ENCODE measurements at places on chromosomes 7 and 10.

GRCh38 chr10:20776384-20777118, 120.6 kb downstream of the NEBL start:
- peak; percentile 16 for DNase-seq

- DNase-seq: peak; percentile 85
Measured at GRCh38 chr10:1120801-1121211, 64.6 kb downstream of the WDR37 start.

GRCh38 chr7:7803715-7804178, 85.3 kb upstream of the RPA3 start:
- no peak for DNase-seq

DNA sequence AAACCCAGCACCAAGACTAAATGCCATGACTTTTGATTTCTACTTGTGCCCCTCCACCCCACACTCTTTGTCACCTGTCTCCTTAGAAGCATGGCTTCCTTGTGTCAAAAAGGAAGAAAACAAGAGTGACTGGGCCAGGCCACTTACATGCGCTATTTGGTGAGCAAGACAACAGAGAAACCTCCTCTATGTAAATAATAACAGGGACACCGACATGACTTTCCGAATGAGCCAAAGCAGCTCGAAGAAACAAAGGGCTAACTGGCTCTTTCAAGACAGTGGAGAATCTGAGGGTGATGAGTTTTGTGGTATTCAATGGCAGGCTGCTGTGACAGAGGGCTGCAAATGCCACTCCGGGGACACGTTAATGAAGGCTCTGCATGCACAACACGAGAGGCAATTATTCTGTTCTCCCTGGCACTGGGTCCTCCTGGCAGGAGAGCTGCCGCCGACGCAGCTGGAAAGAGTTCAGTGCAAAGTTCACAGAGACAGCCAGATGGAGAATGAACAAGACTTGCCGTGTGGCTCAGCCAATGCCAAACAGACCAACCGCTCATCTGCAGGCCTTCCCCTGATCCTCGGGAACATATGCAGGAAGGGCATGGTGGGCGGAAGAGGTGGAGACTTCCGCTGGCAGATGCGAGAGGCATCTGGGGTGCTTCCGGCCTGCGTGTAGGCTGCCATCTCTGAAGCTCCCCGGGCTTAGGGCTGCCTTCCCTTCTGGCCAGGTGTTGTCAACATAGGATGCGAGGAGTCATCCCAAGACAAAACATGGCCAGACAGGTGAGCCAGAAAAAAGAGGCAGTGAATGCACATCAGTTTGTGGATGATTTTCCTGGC, 59.1 kb upstream of the SMNDC1 start:
- DNase-seq: no peak

DNA sequence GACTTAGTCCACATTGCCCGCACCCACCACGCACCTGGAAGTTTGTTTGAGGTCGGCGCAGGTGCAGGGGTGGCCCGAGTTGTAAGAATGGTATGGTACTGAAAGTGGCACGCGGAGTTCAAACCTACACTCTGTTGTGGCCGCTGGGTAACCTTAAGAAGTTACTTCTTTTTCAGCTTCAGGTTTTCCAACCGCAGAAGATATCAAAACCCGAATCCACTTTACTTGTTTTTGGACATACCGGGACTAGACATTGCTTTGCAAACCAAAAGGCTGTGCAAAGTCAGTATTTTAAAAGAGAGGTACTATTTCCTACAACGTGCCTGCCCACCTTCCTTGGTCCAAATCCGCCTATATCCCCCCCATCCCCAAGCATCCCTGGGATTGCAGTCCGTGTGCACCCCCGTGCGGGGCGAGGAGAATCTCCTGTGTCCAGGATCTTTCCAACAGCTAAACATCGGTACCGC, 1.0 kb downstream of the IGFBP3 start:
- peak; percentile 23 for DNase-seq

DNA sequence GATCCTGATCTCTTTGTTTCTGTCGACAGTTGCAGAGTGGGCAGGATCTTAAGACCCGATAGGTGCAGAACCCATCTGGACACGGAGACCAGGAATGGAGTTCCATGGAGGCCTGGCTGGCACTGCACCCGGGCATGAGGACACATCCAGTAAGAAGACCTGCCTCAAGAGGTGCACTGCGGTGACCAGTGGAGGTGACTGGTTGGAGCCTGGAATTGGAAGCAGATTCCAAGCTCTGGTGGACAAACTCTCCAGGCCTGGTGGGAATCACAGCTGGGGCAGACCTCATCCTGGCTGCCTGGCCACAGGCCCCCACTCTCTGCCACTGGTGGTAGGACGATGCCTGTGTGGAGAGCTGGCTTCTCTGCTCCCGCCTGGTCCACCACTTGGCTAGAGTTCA, 31.0 kb downstream of the ZNF775 start:
- peak; percentile 47 for DNase-seq

DNA sequence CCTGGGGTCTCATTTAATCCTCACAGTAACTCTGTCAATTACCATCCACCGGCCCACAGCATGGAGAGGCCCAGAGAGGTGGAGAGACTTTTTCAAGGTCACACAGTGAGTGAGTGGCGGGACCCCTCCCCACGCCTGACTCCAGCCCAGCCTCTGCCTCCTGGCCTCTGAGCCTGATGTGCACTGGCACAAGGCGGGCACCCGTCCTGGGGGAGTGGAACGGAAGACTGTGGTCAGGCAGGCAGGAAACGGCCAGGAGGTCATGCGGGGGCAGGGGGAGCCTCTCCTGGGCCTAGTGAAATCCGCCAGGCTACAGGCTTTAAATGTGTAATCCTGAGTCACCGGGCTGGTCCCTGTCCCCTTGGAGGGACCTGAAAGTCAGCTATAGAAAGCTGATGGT, 32.2 kb downstream of the ZCCHC24 start:
- no peak for DNase-seq

- DNase-seq: no peak
Measured at GRCh38 chr10:19862811-19863515, 46.7 kb downstream of the PLXDC2 start.

DNA sequence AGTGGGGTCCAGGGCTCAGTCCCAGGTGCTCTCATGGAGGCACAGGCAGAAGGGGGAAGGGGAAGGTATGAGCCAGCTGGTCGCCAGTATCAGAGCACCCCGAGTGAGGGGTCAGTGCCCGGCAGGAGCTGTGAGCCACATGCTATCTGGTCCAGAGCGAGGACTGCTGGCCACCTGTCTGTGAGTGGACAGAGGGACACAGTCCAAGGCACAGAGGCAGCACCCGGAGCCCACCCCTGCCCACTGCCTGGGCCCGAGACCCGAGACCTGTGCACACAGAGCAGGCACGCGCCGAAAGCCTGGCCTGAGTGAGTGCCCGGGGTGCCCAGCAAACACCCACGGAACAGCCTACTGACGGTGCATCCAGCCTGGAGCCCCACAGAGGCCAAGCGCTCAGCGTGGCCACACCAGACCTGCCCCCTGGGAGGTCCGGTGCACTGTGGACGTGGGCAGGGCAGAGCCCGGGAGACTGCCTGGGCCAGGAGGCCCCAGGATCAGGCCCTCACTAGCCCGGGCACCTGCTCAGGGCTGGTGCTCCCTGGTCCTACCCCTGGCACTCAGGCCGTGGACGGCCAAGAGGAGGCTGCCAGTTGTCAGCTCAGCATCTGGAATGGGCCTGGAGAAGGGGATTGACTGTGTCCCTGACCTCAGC, 29.4 kb downstream of the ADGRA1 start:
- DNase-seq: peak; percentile 61

GRCh38 chr7:155639958-155640520, 4.4 kb upstream of the RBM33 start:
- DNase-seq: no peak

- DNase-seq: no peak
Measured at GRCh38 chr7:47087866-47088265, 494.0 kb downstream of the TNS3 start.

- no peak for DNase-seq
Measured at GRCh38 chr7:116583653-116584052, 58.8 kb downstream of the CAV1 start.

DNA sequence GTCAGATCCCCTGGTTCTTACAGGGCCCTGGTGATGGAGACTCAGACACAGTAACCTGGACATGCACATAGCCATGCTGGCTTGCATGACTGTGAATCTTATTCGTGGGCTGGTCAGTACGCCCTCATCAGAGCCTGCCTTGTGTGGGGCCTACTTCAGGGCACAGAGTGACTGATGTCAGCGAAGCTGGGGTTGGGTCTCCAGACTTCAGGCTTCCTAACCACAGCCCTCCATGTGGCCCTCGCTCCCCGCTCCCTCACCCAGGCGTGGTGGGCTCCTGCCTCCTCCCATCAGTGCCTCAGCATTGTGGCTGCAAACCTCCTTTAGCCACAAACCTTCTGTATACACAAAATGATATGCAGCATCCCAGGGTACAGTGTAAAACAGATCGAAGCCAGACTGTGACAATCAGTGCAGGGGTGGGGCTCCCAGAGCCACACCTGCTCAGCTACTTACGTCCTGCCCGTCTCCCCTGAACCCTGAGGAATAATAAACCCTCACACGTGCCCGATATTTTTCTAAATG, 7.1 kb upstream of the C10orf105 start:
- no peak for DNase-seq

GRCh38 chr7:122887848-122888247, 1.6 kb upstream of the CADPS2 start:
- DNase-seq: no peak

- no peak for DNase-seq
Measured at GRCh38 chr10:43452356-43452914, 15.5 kb downstream of the ZNF487 start.

- DNase-seq: peak; percentile 56
Measured at GRCh38 chr10:361203-362081, 226.2 kb downstream of the ZMYND11 start.

DNA sequence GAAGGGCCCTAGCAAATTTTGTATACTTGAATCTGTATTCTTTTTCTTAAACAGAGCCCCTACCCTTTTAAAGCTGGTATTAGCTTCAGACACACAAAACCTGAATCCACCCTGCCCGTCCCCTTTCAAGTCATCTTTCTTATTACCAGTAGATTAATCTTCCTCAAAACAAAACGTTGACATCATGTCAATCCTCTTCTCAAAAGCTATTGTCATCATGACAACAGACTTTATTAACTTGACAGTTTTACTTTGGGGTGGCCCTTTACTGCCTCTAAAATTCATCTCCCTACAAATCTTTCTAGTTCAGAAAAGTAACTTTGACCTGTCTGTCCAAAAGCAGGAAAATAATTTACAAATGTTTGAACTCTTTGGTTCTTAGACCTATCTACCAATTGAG, 21.5 kb upstream of the IFRD1 start:
- no peak for DNase-seq

DNA sequence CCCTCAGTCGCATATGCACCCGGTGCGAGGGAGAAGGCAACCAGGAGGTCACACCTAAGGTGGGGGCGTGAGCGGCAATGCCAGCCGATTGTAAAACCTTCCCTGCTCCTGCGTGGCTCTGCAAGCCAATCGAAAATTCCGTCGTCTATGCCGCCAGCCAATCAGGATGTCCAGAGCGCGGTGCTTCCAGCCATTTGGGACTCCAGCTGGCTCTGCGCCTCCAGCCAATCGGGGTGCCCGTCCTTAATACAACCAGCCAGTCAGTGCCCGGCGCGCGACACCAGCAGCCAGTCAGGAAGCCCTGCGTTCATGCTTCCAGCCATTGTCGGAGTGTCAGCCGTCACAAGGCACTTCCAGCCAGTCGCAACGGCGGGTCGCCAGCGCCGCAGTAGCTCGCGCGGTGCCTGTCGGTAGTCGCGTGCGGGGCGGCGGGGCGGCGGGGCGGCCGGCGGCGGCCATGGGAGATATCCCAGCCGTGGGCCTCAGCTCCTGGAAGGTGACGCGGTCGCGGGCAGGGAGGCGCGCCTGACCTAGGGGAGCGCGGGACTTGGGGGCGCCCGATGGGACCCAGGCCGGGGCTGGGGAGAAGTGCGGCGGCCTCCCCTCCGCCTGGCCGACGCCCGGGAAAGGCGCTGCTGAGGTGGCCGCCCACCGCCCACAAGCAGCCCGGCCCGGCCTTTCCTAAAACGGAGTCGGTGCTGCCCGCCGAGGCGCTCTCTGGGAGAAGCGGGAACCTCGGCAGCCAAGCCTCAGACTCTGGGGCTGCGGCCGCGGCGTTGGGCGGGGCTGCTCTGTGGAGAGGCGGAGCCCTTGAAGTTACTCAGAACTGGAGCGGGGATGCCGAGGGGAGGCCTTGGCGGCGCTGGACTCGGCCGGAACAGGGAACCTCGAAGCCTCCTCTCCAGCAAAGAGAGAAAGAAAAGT, at the start of gene AKR1E2:
Gene AKR1E2, plus strand, starts transcription at position 340 of the 924 bp plus-strand sequence. Its CDS starts 118 bp downstream, at position 458.
- peak; percentile 96 for DNase-seq

GRCh38 chr7:123871998-123872867, 27.3 kb downstream of the HYAL4 start:
- DNase-seq: no peak

GRCh38 chr10:126405239-126405775, 17.0 kb upstream of the ADAM12 start:
- DNase-seq: no peak

DNA sequence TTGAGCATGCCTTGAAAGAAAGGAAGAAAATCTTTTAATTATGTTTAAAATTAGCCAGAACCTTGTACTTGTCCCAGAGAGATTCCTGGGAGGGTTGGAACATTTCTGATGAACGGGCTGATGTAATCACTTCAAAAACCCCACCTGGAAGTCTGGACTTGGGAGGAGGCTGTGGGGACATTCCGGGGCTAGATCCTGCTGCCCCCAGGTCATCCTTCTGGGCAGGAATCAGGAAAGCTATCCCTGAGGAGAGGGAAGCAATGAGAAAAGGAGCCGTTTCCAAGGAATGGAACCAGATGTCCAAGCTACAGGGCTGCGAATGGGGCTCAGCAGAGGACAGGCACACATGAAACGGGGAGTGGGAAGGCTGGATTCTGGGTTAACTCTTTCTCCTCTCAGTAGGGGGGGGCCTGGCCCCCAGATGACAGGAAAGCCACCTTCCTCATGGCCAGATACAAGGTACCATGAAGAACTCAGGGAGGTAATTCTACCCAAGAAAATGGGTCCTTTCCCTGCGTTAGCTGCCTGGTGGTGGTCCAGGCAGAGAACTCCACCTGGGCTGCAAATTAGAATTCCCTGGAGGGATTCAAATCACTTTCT, 280.1 kb downstream of the TCF7L2 start:
- no peak for DNase-seq

DNA sequence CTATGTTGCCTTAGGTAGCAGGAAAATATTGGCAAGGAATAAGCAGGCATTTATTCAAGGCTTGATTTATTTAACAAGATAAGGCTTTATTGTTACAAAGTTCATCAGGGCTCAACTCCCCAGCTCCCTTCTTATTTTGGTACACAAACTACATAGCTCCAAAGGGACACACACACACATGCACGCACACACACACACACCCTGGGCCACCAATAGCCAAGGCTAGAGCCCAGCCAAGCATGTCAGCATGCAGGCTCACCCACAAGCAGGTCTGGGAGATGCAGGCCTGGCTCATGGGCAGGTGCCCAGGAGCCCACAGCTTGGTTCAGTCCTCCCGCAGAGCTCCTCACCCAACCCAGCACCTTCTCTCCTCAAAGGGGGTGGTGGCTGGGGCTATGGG, 23.4 kb downstream of the LEP start:
- DNase-seq: peak; percentile 46

GRCh38 chr10:107133656-107134055, 30.9 kb downstream of the SORCS1 start:
- DNase-seq: no peak
